ENCODE measurements at places on chromosomes 4 and X. TPM values are rescaled to one million over a fixed set of nuclear protein-coding genes. Genes with fewer than 3 reads are reported as not detected.

Gene CLDN22
- not detected for total RNA-seq

Gene FHDC1
- 31.6 TPM for total RNA-seq

DNA sequence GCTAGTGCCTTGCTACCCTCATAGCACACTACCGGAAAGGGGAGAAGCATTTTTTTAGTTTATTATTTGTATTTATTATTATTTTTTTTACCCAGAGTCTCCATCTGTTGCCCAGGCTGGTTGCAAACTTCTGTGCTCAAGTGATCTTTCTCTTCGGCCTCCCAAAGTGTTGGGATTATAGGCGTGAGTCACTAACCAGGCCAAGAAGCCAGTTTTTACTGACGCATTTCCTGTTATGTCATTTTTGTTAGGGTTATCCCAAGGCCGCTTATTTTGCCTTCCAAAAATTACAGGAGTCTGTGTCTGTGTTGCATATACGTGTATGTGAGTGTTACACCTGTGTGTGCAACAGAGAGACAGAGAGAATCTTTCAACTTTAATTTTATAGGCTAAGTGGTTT, 404.5 kb downstream of the GBA3 start:
- no peak for DNase-seq

- no peak for DNase-seq
Observed at GRCh38 chrX:71581210-71581609, 3.0 kb downstream of the GCNA start.

GRCh38 chrX:109990582-109991276, 12.2 kb upstream of the TMEM164 start:
- no peak for DNase-seq

Measured in lower leg skin (tissue), 4 donors.